ENCODE measurements at places on chromosomes 2 and 18.

DNA sequence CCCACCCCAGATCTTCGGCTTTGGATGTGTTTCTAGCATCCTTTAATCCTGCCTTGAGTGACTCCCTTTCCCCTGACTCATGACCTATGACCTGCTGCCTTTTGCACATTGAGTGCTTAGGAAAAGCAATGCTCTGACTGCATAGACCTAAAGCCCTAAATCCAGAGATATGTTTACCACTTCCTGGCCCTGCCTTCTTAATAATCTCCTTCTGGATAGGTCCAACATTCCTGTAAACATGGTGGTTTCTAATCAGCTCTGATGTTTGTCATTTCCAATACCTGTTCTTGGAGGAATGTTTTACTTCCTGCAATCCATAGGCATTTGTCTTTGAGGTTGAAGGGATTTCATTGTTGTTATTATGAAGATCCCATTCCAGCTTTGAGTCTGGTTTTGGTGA is 2.3 kb downstream of the SLC3A1 start:
- no peak for DNase-seq

- no peak for DNase-seq
These were observed 71.0 kb downstream of the TPO start for GRCh38 chr2:1484131-1484884.

- DNase-seq, result no peak
These were observed 277.3 kb downstream of the LRATD1 start for GRCh38 chr2:14909795-14910194.

GRCh38 chr2:175852879-175853615 is 149.0 kb downstream of the LNPK start:
- DNase-seq, result no peak

DNA sequence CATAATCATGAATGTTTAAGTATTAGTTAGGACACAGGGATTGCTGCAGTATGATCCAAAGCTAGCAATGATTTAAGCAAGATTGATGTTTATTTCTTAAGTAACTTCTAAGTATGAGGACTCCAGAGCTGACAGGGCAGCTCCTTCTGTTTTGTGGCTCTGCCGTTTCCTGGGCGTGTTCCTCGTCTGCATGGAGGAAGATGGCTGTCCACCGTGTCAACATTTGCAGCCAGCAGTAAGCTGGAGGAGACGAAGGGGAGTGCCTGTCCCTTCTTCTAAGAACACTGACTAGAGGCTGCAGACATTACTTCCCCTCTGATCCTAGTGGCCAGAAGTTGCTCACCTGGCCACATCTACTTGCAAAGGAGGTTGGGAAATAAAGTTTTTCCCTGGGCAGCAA is 144.1 kb downstream of the MYO1B start:
- DNase-seq, result no peak

GRCh38 chr2:145332210-145332898 is 812.4 kb upstream of the ZEB2 start:
- DNase-seq, result no peak

GRCh38 chr2:178949151-178949550 is 100.8 kb downstream of the CCDC141 start:
- DNase-seq, result no peak

All from T1000 (cell line).